NCI-H1048 (cell line): ENCODE measurements at places on chromosomes 1 and 21.

GRCh38 chr1:156086256-156086662, 4.0 kb upstream of the MEX3A start:
- no peak for DNase-seq

DNA sequence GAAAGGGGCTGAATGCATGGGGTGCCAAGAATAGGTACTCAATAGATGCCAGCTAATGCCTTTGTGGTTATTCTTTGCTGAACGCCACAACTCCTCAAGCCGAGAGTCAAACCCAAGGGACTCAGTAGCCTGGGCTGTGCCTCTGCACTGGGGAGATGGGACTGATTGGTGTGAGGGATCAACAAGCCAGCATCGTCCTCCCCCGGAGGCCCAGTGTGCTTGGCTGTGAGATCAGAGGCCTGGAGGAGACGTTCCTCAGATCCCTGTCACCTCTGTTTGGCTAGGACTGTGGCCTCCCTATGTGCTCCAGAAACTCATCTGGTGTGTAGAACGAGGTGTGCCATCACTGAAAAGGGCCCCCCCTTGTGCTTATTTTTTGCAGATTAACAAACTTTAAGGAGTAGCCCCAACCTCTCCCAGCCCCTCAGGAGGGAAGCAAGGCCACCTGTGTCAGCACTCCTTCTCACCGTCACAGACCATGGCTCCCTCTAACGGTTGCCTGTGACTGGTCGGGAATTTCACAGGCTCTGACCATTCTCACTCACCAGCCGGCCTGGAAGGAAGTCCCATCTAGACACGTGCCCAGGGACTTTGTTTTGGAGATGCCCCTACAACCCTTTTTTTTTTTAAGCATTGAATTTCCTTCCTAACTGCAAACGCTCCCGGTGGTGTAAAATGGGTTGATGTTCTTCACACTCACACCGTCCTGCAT, 194.0 kb upstream of the VAMP3 start:
- DNase-seq, result no peak

DNA sequence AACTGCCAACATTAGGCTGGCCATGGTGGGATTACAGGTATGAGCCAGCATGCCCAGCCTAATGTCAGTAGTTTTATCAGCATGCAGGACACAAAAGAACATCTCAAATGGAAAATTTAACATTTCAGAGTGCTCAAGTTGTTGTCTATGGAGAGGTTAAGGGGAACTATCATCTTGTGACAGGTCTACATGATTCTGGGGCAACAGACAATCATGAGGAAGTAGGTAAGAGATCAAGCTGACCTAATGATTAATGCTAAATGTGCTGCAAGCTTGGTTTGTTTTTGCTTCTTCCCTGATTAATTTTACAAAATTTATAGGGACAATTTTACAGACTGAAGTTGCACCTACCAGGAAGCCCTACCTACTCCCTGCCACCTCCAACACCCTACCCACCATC, 36.6 kb downstream of the FMO4 start:
- no peak for DNase-seq

GRCh38 chr1:77179632-77180031, 39.6 kb downstream of the PIGK start:
- DNase-seq, result no peak

GRCh38 chr21:45042664-45043161, 31.7 kb upstream of the ADARB1 start:
- no peak for DNase-seq

DNA sequence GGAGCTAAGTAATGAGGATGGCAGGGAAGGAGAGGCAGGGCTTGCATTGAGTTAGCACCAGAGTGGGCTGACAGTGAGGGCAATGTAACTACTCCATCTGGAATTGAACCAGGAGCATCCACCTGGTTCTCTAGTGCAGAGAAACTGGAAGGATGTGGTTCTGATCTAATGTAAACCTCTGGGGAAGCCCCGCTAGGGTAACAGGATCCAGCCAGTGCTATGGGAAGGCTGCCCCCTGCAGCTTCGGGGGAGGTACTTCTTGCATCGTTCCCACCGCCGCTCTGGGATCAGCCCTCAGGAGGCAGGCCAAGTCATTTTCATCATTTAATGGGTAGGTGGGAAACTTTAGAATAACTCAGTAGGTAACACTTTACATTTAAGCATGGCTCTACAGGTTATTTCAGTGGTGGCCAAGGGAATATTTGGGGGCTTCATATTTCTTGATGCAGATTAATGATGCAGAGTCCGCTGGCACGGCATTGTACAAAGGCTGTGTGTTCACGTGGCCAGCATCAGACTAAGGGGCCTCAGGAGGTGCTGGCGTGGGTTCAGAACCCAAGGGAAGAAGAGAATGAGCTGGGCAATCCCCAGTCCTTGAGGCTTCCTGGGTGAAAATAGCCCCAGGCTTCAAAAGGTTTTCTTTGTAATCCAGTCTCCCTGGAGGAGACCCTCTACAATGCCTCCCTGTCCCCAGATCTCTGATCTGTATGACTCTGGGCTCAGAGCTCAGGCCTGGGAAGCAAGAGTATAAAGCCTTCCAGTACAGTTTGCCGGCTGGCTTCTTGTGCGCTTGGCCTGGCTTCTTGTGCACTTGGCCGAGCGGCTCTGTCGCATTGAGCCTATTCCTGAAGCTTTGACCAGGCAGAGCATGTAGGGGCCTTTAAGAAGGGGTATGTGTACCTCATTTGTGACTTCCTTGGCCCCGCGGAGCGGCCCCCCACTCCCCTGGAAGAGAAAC, 26.4 kb upstream of the KAZN start:
- no peak for DNase-seq

DNA sequence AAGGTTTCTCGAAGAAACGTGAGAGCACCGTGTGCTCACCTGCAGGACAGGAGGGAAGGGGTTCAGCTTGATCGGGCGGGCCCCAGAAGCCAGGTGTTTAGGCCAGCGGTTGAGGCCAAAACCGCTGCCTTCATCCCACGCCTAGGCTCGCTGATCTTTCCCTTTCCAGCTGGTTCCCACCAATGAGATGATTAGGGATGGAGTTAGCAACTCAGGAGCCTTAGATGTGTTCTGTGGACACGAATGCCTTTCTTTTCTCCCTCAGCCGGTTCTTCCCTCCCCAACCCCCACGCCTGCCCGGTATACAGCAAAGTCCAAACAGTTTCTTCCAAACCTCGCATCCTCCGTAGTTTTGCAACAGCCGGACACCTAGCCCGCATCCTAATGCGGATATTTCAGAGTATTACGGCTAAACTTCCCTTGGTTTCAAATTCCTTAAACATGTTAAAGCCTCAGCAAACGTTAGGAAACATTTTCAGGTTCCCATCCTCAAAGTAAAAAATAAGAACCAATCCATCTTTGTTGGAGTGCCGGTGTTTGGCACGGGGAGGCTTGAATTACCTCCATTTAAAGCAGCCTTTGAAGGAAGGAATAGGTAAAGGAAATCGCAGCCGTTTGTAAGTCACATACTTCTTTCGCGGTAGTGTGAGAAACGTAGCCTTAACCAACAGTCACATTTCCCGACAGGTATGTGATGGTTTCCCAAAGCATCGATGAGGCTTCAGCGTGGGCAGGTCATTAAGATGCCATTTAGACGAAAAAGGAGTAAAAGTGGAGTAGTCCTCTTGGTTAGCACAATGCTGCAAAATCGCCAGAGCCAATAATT, 1.1 kb downstream of the LRRC8C start:
- DNase-seq, result no peak

DNA sequence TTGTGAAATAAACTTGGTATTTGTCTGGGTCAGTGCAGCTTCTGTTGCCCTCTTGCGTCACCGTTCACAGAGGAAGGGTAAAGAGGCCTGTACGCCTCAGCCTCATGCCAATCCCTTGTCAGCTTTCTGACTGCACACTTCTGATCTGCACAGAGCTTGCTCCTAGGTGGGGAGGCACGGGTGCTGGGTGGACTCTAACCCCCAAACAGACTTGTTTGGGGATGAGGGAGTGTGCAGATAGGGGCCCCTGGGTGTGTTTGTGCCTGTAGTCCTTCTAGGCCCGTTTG, 803 bp upstream of the B4GALT2 start:
- no peak for DNase-seq

DNA sequence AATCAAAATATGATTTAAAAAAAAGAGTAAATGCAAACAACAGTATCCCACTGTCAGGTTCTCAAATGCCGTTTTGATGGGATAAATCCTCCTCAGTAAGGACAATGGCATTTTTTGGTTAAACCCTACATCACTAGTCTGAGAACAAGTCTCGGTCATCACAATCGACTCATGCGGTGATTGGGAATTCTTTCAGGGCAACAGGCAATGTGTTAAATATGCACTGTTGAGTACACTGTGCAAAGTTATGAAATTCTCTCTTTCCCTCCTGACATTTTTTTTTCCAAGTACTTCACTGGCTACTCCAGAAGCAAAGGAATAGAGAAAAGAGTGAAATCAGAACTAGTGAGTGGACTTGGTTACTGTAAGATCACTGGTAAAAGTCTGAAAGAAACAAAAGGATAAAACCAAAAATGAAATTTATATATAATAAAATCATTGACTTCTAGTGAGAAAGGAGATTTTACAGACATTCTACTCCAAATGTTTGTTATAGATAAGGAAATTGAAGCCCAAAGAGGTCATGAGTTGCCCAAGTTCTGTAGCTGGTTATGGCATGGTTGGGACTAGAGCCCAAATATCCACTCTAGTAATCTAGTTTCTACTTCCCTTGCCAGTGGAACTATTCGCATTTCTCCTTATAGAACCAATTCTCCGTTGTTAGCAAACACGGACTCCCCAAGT, 111.3 kb downstream of the TGFBR3 start:
- no peak for DNase-seq

- DNase-seq, result no peak
Observed at GRCh38 chr1:110393286-110393685, 2.5 kb upstream of the SLC16A4 start.

DNA sequence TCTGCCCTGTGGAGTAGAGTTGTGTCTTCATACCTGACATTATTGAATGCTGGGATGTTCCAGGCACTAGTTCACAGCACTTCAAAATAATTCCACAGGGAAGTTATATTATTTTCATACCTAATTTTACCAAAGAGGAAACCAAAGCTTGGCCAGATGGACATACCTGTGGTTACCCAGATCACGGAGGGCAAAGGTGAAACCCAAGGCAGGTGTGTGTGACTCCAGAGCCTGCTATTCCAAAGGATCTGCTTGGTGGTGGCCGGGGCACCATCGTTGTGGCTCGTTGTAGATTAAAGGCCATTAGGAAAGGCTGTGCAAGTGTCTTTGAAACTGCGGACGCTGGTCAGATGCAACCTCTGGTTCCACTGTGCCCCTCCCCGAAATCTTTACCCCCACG, 108.6 kb downstream of the ZBTB18 start:
- no peak for DNase-seq

- DNase-seq, result no peak
Observed at GRCh38 chr1:47805921-47806361, 191.2 kb downstream of the TRABD2B start.

DNA sequence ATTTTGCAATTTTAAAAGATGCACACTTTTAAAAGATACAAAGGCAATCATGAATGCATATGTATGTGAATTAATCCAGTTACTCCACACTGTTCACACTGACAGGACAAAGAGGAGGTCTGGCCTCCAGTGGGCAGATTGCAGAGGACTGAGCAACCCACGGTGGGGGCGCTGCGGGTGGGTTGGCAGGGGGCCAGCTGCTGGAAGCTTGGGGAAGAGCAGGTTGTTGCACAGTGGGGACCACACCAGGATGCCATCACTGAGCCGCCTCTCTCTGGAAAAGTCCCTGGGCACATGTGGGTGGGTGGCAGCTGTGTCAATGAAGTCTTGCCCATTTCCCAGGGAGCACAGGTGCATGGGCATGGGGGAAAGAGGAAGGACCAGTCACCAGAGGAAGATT, 12.7 kb upstream of the PADI4 start:
- DNase-seq, result no peak

DNA sequence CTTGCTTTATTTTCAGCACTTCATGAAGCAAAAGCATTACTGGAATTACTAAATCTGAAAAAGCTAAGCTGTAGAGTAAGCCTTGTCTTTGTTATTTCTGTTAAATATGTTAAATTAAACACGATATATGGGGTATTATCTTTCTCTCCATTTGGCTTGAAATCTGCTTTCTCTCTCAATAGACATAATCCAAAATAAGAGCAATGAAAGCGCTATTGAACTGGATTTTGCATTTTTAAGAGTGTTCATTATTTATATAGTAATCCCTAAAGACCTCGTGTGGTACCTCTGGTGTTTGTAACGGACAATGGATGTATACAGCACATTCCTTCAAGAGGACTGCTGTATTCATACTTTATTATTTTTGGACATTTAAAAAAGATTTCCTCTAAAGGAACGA, 91.5 kb upstream of the KCNE2 start:
- no peak for DNase-seq

DNA sequence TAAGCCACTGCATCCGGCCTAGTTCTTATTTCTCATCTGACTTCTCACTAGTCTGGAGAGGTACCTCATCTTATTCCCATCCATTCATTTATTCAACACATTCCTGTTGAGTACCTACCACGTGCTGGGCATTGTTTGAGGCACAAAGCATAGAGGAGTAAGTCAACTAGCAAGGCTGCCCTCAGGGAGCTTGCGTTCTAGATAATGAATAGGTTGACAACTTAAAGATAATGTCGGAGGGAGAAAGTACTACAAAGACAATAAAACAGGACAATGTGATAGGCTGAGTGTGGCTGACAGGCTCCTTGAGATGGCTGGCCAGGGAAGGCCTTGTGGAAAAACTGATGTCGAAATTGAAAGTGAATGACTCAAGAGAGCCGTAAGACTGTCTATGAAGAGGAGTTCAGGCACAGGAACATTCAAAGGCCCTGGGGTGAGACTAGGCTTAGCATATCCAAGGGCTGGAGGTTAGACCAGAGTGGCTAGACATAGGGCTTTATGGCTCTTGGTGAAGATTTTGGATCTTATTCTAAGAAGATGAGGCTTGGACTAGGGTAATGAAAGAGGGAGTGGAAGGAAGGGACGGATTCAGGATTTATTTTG, 18.3 kb downstream of the SPATA21 start:
- no peak for DNase-seq

- no peak for DNase-seq
Observed at GRCh38 chr21:33059380-33059841, 10.5 kb upstream of the OLIG1 start.

- DNase-seq, result no peak
Observed at GRCh38 chr1:15620155-15620545, 2.9 kb downstream of the DDI2 start.

DNA sequence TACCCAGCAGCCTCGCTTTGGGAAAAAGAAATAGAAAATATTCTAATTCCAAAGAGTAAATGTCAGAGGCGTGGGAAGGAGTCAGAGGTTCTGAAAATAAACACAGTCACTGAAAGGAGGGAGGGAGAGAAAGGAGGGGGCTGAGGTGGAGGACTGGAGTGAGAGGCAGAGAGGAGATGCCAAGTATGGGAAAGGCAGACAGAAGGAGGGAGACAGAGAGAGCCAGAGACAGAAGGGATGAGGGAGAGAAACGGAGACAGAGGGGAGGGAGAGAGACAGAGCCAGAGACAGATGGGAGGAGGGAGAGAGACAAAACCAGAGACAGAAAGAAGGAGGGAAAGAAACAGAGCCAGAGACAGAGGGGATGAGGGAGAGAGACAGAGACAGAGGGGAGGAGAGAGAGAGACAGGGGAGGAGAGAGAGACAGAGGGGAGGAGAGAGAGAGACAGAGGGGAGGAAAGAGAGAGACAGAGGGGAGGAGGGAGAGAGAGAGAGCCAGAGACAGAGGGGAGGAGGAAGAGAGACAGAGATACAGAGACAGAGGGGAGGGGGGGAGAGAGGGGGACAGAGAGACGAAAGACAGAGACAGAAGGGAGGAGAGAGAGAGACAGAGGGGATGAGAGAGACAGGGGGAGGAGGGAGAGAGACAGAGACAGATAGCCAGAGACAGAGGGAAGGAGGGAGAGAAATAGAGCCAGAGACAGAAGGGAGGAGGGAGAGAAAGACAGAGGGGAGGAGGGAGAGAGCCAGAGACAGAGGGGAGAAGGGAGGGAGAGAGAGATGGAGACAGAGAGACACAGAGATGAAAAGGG, 525.5 kb downstream of the MATN1 start:
- DNase-seq, result no peak
